Ascending aorta (tissue), 2 donors: ENCODE measurements at places on chromosomes 16 and 17.

DNA sequence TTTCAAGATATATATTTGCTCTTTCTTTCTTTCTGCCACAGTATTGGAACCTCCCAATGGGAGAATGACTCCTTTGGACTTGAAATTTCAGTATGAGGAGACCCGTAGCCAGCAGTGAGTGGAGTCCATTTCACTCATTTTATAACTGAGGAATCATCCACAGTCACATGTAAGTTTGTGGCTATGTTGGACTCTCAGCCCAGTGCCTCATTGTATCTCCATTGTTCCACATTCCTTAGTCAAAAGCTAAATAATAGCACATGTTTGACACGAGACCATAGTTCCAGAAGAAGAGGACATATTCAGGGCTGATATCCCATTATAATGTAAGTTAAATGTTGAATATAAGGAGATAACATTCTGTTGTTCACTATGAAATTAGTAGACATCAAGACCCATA, 12.7 kb upstream of the SPAG9 start:
- DNase-seq, result no peak

DNA sequence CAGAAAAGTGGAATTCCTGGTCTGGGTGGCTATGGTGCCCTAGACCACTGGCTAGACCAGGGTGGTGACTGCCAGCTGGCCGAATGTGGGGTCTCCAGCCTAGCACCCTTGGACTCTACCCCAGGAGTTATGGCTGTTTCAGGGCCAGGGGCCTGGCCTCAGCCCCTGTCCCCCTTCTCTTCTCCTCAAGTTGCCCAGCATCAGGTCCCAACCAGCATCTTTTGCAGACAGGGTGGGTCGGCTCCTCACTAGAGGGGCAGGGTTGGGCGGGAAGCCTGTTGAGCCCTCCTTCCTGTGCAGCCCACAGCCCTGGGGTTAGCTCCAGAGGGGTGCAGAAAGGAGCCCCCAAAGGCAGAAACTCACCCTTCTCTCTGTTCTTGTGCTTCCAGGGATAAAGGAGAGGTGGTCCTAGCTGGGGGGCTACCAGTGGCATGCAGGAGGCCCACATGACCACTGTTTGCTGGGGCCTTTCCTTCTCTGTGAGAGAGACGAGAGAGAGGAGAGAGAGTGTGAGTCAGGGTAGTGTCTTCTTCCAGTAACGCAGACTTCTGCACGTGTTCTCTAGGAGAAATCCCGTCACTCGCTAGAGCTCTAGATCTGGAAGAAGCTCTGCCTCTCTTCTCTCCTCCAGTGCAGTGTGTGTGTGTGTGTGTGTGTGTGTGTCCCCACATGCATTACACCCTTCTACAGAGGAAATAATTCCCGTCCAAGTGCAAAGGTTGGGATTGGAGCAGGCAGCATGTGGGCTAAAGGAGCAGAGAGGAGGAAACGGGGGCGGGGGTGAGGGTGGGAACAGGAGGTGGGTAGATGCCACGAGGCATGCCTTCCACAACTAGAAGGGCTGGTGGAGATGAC, 209.4 kb downstream of the SEC14L1 start:
- no peak for DNase-seq

DNA sequence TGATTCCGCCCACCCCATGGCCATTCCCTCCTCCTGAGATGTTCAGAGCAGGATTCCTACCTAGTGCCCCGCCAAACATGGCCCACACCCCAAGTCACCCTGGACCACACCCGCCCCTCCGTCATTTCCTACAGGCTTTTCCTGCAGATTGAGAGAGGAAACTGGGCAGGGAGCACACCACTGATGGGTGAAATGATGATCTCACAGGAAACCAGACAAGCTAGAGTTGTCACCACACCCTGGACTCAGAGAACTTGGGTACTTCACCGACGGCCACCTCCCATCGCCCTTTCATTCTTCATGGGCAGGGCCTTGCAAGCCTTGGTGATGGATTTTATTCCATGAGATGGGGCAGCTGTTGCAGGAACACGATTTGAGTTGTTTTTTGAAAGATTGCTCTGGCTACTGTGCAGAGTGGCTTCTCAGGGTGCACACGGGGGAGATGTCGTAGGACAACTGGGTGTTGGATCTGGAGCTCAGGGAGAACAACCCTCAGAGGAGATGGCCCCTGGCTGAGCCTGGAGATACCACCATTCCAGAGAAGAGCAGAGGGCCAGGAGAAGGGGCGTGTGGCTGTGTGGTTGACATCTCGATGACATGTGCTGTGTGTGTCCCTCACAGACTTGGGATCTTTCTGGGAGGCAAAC, 7.4 kb upstream of the B9D1 start:
- no peak for DNase-seq

DNA sequence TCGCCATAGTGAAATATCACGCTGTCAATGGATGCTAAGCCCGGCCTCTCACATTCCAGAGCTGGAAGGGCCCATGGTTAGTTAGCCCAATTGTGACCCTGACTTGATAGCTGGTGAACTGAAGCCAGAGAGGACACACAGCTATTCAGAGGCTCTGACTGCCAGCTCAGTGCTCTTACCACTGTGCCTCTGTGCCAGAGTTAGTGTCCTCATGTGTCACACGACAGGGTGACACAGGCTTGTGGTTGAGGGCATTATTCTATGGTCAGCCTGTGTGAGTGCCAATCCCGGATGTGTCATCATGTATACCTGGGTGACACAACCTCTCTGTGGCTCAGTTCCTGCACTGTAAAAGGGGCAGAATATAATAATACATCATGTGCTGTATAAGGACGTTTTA, 2.5 kb upstream of the MT1X start:
- DNase-seq, result no peak

- DNase-seq, result no peak
Measured at GRCh38 chr16:17271687-17272086, 199.1 kb downstream of the XYLT1 start.

GRCh38 chr17:81995463-81996231, 18.2 kb downstream of the ASPSCR1 start:
- no peak for DNase-seq

DNA sequence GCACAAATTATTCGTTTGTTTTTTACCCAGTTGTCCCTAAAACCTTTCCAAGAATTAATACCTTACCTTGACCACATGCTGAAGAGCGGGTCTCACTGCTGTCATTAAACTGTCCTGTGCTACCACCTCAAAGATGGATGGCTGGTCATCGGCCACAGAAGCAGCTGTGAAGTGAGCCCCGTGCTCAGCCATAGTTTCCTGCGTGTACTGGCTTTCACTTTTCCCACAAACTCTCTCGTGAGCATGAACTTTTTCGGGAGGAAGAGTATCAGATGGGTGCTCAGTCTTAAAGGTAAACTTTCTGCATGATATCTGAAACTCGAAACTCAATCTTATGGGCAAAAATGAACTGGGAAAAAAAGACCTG, 558 bp downstream of the PEX12 start:
- no peak for DNase-seq

- no peak for DNase-seq
Measured at GRCh38 chr16:13999895-14000425, 71.2 kb upstream of the MRTFB start.

- DNase-seq, result no peak
Measured at GRCh38 chr17:35666967-35667532, 64.4 kb upstream of the RASL10B start.

GRCh38 chr17:80803451-80804428, 187.9 kb upstream of the CHMP6 start:
- DNase-seq, result peak; percentile 44

- no peak for DNase-seq
Measured at GRCh38 chr16:61818850-61819249, 217.4 kb downstream of the CDH8 start.

GRCh38 chr16:83769397-83770008, 38.3 kb upstream of the HSBP1 start:
- no peak for DNase-seq

- no peak for DNase-seq
Measured at GRCh38 chr17:1736348-1737281, 6.1 kb upstream of the SERPINF2 start.

DNA sequence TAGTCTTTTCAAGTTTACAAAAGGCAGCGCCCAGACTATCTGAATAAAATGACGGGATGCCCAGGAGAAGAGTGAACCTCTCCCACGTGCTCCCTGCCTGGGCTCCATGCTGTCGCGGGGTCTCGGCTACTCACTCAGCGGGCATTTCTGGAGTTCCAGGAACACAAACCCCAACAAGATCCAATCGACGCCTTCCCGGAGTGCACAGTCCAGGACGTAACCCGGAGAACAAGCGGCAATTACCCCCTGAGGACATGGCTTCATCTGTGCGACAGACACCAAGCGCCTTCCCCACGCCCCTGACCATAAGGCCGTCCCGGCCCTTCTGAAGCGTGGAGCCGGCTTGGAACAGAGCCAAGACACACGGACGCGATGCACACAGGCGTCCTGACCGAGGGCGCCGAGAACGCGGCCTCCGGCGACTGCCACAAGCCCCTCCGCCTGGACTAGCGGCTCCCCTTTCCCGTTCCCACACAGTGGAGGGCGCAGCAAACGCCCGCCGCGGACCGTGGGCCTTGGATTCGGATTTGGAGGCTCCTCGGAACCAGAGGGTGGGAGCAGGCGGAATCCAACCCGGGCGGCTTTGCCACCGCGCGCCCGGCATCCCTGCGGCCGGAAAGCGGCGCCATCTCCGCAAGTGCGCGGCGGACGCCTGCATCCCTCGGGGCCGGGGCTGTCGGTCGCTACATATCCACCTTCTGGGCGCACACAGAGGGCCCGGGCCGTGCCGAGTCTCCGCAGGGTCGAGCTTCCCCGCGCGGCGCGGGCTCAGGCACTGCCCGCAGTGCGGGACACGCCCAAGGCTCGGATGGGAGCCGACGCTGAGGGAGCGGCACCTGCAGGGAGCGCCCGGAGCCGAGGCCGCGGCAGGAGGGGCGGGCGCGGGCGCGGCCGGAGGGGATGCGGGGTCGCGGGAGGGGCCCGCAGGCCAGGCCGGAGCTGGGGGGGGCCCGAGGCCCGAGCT, 725 bp downstream of the ABCA3 start:
- peak; percentile 73 for DNase-seq

DNA sequence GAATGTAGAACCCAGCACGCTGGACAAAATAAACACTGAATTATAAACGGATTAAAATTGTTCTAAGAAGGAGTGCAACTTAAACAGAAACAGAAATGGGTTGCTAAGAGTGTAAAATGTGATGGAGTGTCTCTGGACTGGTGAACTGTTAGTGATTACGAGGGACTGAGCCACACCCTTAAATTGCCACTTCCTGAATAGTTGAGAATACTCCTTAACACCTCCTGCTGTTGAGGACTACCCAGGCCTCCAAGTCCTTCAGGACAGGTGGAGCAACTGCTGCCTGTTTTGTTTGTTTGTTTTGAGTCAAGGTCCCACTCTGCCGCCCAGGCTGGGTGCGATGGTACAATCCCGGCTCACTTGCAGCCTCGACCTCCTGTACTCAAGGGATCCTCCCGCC, 25.8 kb upstream of the IRF8 start:
- DNase-seq, result no peak

DNA sequence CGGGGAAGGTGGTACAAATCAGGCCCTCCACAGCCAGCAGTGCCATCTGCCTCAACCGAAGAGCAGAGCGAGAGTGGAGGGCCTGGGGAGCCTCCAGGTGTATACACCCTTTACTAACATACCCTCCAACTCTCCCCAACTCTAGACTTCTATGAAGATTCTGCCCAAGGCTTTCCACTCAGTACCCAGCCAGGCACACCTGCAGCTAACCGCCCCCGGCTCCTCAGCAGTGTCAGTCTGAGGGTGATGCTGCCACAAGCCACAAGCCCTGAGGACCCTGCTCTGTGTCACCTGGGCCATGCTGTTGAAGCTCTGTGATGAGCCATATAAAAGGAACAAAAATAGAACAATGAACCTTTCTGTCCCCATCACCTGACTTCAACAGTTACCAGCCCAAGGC, 3.8 kb downstream of the CENPV start:
- DNase-seq, result no peak

- DNase-seq, result no peak
Measured at GRCh38 chr17:61218438-61218837, 181.2 kb upstream of the TBX2 start.

DNA sequence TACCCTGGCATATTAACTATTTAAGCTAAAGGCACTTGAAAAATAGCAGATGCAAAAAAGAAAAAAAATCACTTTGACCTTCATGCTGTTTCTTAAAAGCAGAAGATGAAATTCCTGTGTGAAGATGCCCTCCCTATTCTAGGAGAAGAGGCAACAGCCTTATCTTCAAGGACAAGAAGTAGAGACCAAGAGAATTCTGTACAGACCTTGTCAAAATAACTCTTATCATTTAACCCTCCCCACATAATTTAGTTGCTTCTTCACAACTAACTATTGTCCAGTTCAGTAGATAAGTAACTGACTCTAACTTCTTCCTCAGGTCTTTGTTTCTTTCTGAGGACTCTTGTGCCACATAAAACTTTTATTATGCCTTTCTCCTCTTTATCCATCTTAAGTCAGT, 72.0 kb upstream of the MARCHF10 start:
- DNase-seq, result no peak

GRCh38 chr17:63956296-63956920, 16.3 kb downstream of the SCN4A start:
- DNase-seq, result no peak

DNA sequence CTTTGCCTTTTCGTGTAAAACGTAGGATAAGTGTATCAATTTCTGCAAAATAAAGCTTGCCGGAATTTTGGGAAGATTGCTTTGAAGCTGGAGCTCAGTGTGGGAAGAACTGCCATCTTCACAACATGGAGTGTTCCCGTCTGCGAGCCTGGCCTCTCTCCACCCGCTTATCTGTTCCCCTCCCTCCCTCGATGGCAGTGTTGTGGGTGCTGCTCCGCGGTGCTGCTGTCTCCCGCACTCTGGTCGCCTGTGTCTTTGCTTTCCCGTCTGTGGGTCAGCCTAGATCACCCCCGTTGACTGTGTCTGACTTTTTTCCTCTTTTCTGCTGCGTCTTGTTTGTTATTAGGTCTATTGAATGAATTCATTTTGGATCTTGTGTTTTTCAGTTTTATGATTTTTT, 17.0 kb downstream of the ACSF3 start:
- DNase-seq, result no peak
